NCI-H1930 (cell line): ENCODE measurements at places on chromosomes 7 and 10.

- DNase-seq = no peak
These were observed 6.7 kb upstream of the COA1 start for GRCh38 chr7:43735802-43736603.

DNA sequence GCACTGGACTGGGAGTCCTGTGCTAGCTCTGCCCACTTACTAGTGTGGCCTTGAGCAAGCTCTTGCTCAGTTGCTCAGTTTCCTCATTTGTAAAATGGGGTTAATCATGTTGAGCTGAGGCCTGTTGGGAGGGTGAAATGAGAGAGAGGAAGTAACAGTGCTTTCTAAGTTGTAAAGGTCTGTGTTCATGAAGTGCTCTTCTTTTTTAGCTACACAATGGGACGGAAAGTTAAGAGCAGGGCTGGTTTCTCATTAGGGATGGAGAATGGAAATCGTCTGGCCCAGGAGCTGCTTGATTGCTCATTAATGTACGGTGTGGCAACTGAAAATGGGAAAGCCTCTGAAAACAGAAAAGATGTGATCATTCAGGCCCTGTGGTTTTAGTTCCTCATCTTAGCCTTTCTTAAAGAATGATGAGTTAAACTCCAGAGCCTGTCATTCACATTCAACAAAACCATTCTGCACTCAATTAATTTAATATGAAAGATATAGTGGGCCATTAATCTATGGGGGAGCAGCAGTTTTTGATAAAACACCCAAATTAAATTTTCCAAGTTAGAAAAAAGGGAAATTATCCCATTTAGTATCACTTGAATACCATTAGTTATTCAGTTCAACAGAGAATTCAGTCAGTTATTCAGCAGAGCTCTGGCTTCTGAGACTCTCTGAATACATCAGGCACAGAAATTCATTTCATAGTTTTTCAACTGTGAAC, 60.5 kb downstream of the SH2D4B start:
- no peak for DNase-seq

DNA sequence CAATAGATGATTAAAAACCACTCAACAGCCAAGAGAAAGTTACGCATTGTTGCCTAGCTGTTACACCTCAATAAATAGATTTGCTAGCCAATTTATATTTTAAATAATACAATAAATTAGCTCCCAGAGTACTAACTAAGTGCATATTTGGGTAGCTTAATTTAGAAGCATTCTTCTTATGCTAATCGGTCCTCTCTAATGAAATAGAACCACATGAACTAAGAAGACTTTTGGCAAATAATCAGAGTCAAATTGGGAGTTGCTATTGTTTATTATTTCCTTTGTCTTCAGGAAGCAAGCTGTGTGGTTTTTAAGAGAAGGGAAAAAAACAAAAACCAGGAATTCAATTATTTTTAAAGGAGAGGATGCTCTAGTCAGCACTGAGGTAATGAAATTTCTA, 49.0 kb upstream of the TRIL start:
- no peak for DNase-seq

- DNase-seq = no peak
These were observed 12.6 kb upstream of the NPFFR1 start for GRCh38 chr10:70296406-70296899.

DNA sequence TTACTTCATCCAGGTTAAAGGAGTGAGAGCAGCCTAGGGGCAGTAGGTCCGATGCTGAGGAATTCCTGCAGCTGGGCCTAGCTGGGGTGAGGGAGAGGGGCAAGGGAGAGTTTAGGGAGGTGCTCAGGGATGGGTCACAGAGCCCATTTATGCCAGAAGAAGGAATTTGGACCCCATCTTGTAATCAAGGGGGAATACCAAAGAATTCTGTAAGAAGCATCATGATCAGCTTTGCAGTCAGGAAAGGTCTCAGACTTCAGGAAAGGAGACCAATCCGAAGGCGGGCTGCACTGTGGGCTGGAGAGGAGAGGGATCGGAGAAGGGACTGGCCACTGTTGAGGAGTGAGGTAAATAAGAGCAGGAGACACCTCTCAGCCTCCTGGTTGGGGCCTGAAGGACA, 566.6 kb upstream of the MGMT start:
- no peak for DNase-seq

GRCh38 chr7:37532636-37533035, 84.0 kb upstream of the ELMO1 start:
- no peak for DNase-seq
